T-helper 17 cell (primary cell): ENCODE measurements at places on chromosomes 1 and 21. TPM values are rescaled to one million over a fixed set of nuclear protein-coding genes. Genes with fewer than 3 reads are reported as not detected.

PGLYRP4 gene
- not detected for total RNA-seq

ARHGEF16 gene
- not detected for total RNA-seq

NR5A2 gene
- not detected for total RNA-seq

TNFAIP8L2 gene
- total RNA-seq: 5.4 TPM

SYT2 gene
- not detected for total RNA-seq
